ENCODE measurements at places on chromosomes 13 and 19.

GRCh38 chr19:46296202-46296480 is 701 bp upstream of the HIF3A start:
- DNase-seq, result no peak

GRCh38 chr19:8021374-8021773 is 15.9 kb upstream of the ELAVL1 start:
- no peak for DNase-seq

DNA sequence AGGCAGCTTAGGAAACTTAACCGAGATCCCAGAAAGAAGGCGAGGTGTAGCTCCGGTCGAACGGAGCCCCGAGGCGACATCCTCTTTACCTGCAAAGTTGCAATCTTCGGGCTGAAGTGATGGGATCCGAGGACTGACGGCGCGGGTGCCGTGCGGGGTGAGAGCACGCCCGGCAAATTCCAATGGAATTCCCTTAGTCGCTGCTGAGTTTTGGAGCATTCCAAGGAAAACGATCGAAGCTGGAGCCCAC is 141 bp downstream of the TRPC4 start:
- DNase-seq, result no peak

DNA sequence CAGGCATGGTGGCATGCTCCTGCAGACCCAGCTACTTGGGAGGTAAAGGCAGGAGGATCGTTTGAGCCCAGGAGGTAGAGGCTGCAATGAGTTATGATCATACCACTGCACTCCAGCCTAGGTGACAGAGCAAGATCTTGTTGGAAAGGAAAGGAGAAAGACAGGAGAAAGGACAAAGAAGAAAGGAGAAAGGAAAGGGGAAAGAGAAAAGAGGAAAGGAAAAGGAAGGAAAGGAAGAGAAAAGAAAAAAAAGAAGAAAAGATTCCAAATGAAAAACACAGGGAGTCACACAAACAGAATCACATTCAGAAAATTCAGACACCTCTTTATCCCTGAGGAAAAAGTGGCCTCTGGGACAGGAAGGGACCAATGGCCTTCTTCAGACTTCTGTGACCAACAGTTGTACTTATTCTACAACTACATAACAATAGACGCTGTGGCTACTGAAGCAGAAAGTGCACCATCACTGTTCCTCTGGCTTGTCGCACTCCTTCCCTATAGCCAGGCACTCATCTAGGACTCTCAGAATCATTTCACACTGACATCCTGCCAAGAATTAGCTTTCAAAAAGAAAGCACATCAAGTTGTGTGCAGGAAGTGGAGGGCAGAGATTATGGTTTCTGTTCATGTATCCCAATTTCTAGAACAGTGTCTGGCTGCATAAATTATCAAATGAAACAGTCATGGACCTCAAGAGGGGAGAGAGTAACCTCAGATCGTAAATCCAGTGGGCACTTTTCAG is 5.9 kb downstream of the MTMR6 start:
- DNase-seq, result no peak

GRCh38 chr13:99617474-99618255 is 116.4 kb downstream of the TM9SF2 start:
- DNase-seq, result no peak

DNA sequence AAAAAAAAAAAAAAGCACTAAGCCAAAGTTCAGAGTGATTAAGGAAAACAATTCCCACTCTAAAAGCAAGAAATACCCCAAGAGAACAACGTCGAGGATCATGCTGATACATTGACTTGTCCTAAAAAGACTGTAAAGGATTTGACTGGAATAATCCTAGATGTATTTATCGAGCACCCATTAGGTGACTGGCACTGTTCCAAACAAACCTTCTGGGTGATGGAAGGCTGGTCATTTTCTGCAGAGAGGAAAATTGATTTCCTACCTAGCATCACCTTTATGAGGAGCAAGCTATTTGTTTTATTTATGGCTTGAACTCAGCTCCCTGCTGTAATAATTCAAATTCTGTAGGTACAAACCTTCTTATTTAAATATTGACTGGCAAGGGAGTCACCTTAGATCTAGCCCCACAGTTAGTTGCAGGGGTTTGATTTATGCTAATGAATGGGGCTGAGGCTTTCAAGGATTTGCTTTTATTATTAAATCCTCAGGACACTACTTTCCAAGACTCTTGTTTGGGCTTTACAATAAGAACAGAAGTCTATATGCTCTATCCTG is 471.0 kb downstream of the OLFM4 start:
- DNase-seq, result no peak

DNA sequence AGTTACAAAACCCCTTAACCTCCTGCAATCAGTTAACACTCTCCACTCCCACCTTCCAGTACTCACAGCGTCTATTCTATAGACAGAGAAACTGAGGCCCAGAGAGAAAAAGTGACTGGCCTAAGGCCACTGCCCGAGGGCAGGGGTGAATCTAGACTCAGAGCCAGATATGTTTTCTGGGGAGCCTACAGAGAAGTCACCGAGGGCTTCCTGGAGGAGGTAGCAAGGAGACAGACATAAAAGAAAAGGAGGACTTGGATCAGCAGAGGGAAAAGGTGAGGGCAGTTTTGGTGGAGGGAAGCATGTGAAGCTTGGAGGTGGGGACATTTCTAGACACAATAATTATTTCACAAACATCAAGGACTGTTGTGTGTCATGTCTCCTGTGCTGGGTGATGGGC is 1.6 kb upstream of the COMP start:
- no peak for DNase-seq

- no peak for DNase-seq
These were observed 127.3 kb upstream of the EDNRB start for GRCh38 chr13:78045916-78046315.

GRCh38 chr13:49210669-49211068 is 9.5 kb upstream of the MLNR start:
- DNase-seq, result no peak

GRCh38 chr19:33572929-33573328 is 48.8 kb upstream of the CHST8 start:
- DNase-seq, result no peak

DNA sequence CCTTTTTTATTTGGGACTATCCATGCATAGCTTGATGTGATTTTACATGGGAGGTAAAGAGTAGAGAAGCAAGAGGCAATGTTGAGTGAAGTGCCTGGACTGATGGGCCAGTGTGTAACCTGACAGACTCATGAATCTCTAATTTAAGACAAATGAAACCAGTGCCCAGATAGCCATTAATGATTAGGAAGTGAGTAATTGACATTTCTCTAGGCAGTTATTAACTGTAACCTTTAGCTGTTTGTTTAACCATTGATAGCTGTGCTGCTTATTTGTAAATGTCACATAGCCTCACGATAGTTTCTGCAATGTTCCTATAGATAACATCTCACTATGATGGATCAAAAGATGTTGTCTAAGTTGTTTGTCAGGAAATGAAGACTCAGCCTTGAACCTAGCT is 1047.5 kb upstream of the SPRY2 start:
- DNase-seq, result no peak

GRCh38 chr13:98523455-98524102 is 53.3 kb downstream of the STK24 start:
- no peak for DNase-seq

Measured in GOT3 (cell line).